Gastroesophageal sphincter (tissue), 4 donors: ENCODE measurements at places on chromosomes 1 and 21.
A peak's percentile ranks its signal among the peaks of the same experiment; 100 is the strongest.

DNA sequence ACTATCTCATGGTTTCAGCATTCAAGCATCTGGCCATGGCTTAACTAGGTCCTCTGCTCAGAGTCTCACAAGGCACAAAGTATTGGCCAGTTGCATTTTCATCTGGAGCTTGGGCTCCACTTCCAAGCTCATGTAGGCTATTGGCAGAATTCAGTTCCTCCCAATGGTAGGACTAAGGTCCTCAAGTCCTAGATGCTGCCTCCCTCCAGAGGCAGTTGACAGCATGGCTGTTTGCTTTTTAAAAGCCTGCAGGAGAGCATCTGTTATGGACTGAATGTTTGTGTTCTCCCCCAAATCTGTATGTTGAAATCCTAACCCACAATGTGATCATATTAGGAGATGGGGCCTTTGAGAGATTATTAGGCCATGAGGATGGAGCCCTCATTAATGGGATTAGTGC is 38.0 kb upstream of the HLX start:
- no peaks in the 10 kb centered on the region for H3K36me3 ChIP-seq
- H3K27ac ChIP-seq, result no peak overlapping the region
- ATAC-seq, result no peak
- no peak overlapping the region for H3K4me3 ChIP-seq
- no peaks in the 10 kb centered on the region for H3K27me3 ChIP-seq

DNA sequence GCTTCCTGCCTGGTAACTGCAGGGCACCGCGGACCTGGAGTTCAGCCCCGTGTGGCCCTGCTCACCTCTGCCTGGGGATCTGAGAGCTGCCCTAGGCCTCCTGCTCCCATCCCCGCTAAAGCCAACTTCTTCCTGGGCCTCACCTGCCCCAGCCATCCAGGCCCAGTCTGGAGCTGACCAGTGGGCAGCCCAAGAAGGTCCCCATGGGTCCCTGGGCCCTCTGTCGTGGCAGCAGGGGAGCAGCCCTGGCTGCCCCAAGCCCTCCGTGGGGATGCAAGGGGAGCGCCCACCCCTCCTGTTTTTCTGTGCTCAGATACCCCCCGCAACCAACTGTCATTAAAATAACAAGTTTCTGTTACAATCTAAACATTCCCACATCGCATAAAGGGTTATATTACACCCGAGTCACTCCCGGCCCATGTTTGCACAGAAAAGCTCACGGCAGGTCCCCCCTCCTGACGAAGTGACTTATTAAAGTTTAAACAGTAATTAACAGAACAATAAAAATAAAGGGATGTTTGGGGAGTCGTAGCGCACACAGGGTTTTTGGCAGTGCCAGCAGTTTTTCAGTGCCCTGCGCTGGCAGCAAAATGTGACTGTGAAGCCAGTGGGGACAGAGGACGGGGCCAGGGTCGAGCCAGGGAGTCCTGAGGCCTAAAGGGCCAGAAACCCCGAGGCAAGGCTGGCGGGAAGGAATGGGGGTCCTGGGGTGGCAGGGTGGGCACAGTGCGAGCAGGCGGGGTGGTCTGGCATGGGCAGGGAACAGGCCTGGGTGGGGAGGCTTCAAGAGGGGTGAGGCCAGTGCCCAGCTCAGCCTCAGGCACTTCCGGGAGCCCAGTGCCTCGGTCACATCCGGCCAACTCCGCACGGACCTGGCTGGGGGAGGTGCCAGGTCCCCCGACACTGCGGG is 121.5 kb downstream of the CASZ1 start:
- no peaks in the 10 kb centered on the region for H3K36me3 ChIP-seq
- peaks cover 51% of the 10 kb centered on the region for H3K4me1 ChIP-seq
- no peaks in the 10 kb centered on the region for H3K27me3 ChIP-seq
- H3K4me3 ChIP-seq, result no peak overlapping the region
- ATAC-seq, result no peak

DNA sequence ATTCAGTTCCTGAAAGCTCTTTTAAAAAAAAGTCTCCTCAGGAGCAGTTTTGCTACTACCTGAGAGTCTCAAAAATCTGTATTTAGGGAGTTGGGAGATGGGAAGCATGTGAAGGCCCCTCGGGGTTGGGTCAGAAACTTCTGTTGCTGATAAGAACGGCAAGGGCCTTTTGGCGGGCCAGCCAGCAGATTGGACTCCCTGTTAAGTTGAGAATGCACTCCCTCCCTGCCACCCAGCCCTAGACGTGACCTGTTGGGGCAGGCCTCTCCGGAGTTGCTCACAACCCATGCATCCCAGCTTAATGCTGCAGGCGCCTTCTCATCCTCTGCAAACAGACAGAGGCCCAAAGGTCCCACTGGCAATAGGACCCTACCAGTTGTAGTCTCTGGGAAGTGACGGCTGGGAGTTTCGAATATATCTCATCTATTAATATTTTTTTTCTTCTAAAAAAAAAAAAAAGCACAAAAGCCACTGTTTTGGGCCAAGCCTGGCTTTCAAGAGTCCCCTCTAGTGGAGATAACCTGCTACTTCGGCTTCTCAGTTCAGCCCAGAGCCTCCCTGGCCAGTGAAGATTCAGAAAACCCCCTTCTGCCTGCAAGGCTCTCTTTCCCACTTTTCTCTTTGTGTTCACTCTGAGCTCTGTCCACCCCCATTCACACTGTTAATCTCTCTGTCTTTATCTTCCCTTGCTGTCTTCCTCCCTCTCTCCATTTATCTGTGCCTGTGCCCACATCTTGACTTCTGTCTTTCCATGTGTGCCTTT is 5.3 kb downstream of the PLXNA2 start:
- H3K27ac ChIP-seq, result peak overlapping the region; percentile 62
- H3K36me3 ChIP-seq, result no peaks in the 10 kb centered on the region
- H3K4me3 ChIP-seq, result no peak overlapping the region
- no peak for ATAC-seq
- H3K4me1 ChIP-seq, result peaks cover 14% of the 10 kb centered on the region
- H3K27me3 ChIP-seq, result no peaks in the 10 kb centered on the region

DNA sequence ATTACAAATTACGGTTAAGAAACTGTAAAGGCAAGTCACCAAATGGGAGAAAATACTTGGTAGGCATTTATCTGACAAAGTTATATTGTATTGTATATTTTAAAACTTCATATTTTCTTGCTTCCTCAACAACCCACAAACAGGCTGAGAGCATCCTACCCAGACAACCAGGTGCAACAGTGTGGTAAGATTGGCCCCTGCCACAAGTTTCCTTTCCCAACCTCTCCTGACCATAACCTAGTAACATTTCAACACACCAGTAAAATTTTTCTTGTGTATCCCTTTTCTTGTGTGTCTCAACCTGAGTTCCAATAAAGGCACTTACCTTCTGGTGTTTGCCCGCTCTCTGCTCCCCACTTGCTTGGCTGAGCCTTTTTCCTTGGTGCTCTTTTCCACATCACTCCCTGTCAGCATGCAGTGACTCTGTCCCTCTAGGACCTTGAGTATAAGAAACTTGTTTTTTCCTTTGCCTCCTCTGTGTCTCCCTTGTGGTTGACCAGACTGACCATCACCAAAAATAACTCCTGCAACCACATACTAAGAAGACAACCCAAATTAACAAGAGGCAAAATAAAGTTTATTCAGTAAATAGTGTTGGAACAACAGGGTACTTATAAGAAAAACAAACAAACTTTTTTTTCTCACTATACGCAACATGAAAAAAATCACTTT is 40.9 kb downstream of the FCRL3 start:
- H3K4me3 ChIP-seq, result no peak overlapping the region
- H3K36me3 ChIP-seq, result no peaks in the 10 kb centered on the region
- H3K4me1 ChIP-seq, result no peaks in the 10 kb centered on the region
- H3K27me3 ChIP-seq, result no peaks in the 10 kb centered on the region
- no peak for ATAC-seq

DNA sequence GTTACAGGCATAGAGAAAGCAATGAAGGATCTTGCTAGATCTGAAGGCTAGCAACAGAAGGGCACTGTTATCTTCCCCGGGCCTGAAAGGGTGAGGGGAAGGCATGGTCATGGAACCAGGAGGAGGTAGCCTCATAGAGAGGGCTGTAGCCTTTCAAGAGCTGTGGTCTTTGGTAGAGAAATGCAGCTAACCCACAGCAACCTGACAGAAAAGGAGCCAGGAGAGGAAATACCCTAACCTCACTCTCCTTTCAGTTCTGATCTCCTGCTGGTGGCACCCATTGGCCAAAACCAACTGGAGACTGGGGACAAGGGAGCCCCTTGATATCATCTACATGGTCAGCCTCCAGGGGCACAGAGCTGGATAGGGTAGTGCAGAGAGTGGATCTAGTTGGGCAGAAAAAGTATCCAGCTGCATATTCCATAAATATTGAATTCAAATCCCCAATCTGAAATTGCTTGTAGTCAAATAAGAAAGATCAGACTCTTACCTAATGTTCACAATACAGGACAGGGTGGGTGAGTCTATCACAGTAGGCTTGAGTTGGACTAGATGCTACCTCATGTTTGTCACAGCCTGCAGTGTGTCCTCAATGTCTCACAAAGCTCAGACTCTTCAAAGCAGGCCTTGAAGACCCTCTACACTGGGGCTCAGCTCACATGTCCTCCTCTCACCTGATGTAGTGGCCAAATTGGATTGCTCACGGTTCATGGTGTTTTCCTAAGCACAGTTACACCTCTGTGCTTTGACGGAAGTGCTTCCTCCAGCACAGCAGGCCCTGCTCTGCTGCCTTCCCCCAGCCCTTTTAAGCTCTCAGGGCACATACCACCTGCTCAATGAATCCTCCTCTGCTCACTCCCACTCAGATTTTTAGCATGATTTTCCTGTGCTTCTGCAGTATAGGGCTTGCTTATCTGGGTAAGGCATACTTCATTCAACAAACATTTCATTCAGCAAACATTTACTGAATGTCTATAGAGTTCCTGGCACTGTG is 74.1 kb upstream of the JUN start:
- no peak overlapping the region for H3K27ac ChIP-seq
- H3K4me3 ChIP-seq, result no peak overlapping the region
- H3K27me3 ChIP-seq, result no peaks in the 10 kb centered on the region
- H3K36me3 ChIP-seq, result no peaks in the 10 kb centered on the region
- no peaks in the 10 kb centered on the region for H3K4me1 ChIP-seq

GRCh38 chr1:213417225-213417820 is 366.3 kb downstream of the RPS6KC1 start:
- no peak overlapping the region for H3K27ac ChIP-seq
- H3K4me1 ChIP-seq, result no peaks in the 10 kb centered on the region
- H3K27me3 ChIP-seq, result no peaks in the 10 kb centered on the region
- H3K4me3 ChIP-seq, result no peak overlapping the region
- no peak for ATAC-seq
- no peaks in the 10 kb centered on the region for H3K36me3 ChIP-seq

DNA sequence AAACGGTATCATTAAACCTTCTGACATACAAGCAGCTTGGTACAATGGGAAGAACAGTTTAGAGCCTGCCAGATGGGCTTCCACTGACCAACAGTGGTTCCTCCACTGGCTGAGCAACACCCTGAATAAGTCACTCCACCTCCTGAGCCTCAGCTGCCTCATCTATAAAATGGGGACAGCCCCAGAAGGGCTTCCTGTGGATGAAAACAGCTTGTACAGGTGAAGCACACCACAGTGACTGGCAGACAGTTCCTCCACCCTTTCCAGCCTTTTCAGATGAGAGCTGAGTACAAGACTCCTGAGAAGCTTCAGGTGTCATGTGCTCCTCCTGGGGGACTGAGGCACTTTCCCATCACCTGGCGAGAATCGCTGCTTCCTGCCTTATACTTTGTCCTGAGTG is 2.1 kb downstream of the CAPZB start:
- ATAC-seq, result no peak
- H3K4me1 ChIP-seq, result peaks cover 84% of the 10 kb centered on the region
- no peak overlapping the region for H3K4me3 ChIP-seq
- no peaks in the 10 kb centered on the region for H3K27me3 ChIP-seq
- peak overlapping the region; percentile 99 for H3K27ac ChIP-seq

GRCh38 chr1:7372477-7373120 is 398.5 kb upstream of the VAMP3 start:
- H3K36me3 ChIP-seq, result no peaks in the 10 kb centered on the region
- H3K4me3 ChIP-seq, result no peak overlapping the region
- no peak overlapping the region for H3K27ac ChIP-seq
- H3K27me3 ChIP-seq, result no peaks in the 10 kb centered on the region

DNA sequence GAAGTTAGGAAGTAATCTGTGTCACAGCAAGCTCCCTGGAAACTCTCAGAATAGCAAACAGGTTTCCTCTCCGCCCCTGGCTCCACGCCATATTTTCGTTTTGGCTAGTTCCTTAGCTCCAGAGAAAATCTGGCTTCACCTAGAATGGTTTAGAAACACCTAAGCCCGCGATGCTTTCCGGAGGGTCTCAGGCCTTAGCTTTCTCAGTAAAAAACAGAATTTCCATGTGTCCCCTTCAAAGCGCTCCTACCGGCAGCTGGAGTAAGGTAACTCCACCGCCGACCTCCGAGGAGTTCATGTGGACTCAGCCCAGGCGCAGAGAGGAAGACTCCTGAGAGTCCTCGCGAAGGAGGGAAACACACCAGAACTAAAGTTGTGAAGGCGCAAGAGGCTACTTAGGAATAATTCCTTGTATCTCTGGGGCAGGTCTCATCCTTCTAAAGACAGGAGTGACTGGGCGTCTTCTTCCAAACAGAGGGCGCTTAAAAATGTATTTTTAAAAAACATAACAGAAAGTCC is 406 bp downstream of the KIAA0040 start:
- H3K27me3 ChIP-seq, result no peaks in the 10 kb centered on the region
- peak overlapping the region; percentile 72 for H3K4me3 ChIP-seq
- H3K4me1 ChIP-seq, result no peaks in the 10 kb centered on the region
- H3K36me3 ChIP-seq, result no peaks in the 10 kb centered on the region
- H3K27ac ChIP-seq, result peak overlapping the region; percentile 54

DNA sequence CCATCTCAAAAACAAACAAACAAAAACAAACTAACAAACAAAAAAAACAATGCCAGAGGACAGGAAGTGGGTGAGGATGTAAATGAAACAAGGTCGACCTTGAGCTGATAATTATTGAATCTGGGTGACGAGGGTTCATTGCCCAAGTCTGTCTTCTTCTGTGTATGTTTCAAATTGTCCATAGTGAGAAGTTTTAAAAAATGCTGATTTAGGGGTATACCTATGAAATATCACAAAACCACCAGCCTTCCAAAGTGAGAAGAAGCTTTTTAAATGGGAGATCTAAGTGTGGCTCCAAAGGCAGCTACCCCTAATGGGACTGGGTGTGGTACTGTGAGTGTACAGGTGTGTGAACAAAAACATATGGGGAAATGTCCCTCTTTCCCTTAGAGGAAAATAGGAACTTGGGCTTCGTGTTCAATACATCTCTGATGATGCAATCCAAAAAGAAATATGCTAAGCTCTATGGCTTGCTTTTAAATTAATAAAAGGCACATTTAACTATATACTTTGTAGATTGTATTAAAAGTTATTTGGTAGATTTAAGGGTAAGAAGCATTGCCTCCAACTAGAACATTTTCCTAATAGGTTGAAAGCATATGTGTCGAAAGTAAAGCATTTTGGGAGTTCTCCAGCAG is 33.1 kb upstream of the VPS26C start:
- no peaks in the 10 kb centered on the region for H3K36me3 ChIP-seq
- H3K4me3 ChIP-seq, result no peak overlapping the region
- no peak overlapping the region for H3K27ac ChIP-seq
- H3K4me1 ChIP-seq, result peaks cover 1% of the 10 kb centered on the region
- no peak for ATAC-seq

GRCh38 chr1:33005117-33005837 is 31.4 kb downstream of the AK2 start:
- no peaks in the 10 kb centered on the region for H3K36me3 ChIP-seq
- H3K27ac ChIP-seq, result no peak overlapping the region
- H3K27me3 ChIP-seq, result no peaks in the 10 kb centered on the region
- ATAC-seq, result no peak
- H3K4me3 ChIP-seq, result no peak overlapping the region

GRCh38 chr21:34120867-34121266 is 47.5 kb downstream of the MRPS6 start:
- no peaks in the 10 kb centered on the region for H3K27me3 ChIP-seq
- H3K4me3 ChIP-seq, result no peak overlapping the region
